ENCODE measurements at places on chromosomes 6 and 20. TPM values are rescaled to one million over a fixed set of nuclear protein-coding genes. Genes with fewer than 3 reads are reported as not detected.
A peak's percentile ranks its signal among the peaks of the same experiment; 100 is the strongest.

DNA sequence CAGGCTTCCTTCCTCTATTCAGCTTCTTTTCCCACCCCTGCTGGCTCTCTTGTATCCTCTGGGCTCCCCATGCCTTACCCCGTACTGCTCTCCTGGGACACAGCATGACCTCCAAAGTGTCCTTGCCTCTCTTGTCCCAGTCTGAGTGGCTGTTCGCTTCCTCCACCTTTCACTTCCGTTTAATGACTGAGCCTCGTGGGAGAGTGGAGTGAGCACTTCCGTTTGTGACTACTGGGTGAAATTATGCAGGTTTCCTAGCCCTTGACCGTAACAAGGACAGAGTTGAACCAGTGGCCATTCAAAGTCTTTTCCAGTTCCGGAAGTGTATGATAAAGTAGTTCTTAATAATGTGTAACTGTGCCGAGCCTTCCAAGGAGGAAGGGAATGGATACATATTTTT, 109.2 kb downstream of the ARID1B start:
- no peak for DNase-seq
- peaks cover 28% of the 10 kb centered on the region for H3K4me1 ChIP-seq
- no peak overlapping the region for H3K4me3 ChIP-seq
- H3K36me3 ChIP-seq, result no peaks in the 10 kb centered on the region
- H3K27ac ChIP-seq, result no peak overlapping the region

GRCh38 chr6:24966381-24966780, 30.6 kb upstream of the RIPOR2 start:
- H3K36me3 ChIP-seq, result no peaks in the 10 kb centered on the region
- H3K4me1 ChIP-seq, result peaks cover 66% of the 10 kb centered on the region
- no peak overlapping the region for H3K27ac ChIP-seq
- no peak for DNase-seq

DNA sequence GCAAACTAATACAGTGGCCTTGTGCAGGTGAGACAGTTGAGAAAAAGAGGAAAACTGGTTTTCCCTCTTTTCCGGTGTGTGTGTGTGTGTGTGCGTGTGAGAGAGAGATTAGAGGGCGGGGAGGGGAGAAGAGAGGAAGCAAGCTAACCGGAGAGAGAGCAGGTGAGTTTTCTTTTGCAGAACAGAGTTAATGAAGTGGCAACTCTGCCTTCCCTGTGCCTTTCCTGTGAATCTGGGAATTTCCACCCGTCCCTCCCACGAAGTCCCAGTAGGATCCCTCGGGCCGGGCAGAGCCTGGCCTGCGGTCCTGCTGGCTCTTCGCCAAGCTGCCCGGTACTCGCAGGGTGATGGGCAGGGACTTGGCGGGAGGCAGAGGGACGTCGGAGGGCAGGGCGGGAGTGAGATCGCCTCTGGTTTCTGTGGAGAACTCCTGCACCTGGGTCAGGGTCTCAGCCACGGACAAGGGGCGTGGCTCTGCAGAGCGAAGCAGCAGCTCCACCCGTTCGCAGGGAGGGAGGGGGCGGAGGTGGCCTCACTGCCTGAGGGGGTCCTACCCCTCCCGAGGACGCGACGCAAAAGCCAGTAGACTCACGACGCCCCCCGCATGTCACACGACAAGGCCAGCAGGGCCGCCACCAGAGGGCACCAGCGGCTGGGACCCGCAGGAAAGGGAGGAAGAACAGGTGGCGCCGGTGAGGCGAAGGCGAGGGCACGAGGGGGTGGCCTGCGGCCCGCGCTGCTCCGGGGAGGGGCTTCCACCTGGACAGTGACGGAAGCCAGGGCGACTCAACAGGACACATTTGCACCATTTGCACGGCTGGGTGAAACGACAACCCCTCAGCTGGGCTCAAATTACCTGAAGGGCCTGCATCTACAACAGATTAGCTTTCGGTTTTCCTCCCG, 51.2 kb upstream of the RNF182 start:
- peaks cover 7% of the 10 kb centered on the region for H3K4me1 ChIP-seq
- no peaks in the 10 kb centered on the region for H3K27me3 ChIP-seq
- DNase-seq, result peak; percentile 55
- H3K27ac ChIP-seq, result no peak overlapping the region

- peaks cover 3% of the 10 kb centered on the region for H3K27me3 ChIP-seq
- H3K4me3 ChIP-seq, result no peak overlapping the region
- no peak overlapping the region for H3K27ac ChIP-seq
- no peaks in the 10 kb centered on the region for H3K36me3 ChIP-seq
- no peak for DNase-seq
- peaks cover 13% of the 10 kb centered on the region for H3K4me1 ChIP-seq
Measured at GRCh38 chr20:18585134-18585533, 2.7 kb upstream of the DTD1 start.

DNA sequence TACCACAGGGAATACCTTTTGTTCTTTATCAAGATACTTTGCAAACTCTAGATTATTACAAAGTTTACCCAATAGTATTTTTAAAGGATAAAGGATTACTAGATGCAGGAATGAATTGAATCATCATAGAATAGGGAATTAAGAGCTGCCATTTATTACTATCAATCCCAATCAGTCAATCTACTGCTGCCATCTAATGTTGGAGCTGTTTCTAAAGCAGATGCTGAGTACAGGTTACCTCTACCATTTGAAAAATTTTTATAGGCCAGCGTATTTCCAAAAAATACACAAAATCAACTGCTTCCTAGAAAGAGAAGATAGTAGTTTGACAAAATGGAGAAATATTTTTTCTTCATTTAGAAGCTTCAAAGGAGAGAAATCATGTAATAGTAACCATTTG, 520.4 kb downstream of the ADGRB3 start:
- H3K27me3 ChIP-seq, result no peaks in the 10 kb centered on the region
- no peak for DNase-seq
- no peak overlapping the region for H3K27ac ChIP-seq

DNA sequence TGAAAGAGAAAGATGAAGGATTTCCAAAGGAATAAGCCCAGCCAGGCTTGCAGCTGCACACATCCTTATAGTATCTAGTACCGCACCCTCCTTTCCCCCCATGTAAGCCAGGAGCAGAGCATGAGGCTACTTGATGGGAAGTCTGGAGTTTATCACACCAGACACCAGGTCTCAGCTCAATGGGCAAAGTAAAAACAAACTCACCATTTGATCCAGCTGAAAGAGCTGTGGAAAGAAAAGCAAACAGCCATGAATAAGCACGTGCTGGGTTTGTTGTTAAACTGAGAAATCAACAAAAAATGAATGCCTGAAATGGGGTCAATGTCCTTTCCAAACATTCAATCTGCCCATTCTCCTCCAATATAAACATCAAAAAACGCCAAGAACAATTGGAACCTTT, 50.6 kb upstream of the MAP7 start:
- no peak overlapping the region for H3K27ac ChIP-seq
- no peaks in the 10 kb centered on the region for H3K4me1 ChIP-seq
- no peak for DNase-seq

DNA sequence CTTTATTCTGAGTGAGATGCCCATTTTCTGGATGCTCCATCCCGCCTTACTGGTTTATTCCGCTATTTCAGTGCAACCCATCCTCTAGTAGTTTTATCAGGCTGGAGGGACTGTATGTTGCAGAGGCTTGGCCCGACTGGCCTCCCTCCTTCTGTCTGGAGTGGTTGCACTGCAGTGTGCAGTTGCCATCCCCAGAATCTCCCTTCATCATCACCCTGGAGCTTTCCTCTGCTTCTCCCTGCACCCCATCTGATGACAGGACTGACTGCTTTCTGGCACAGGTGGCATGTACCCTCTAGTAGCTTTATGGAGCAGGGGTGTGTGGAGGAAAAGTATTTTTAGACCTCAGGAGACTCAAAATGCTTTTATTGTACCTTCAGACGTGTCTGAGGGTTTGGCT, 21.1 kb downstream of the WRNIP1 start:
- H3K4me3 ChIP-seq, result no peak overlapping the region
- H3K27me3 ChIP-seq, result no peaks in the 10 kb centered on the region
- peaks cover under 1% of the 10 kb centered on the region for H3K4me1 ChIP-seq
- H3K27ac ChIP-seq, result no peak overlapping the region
- DNase-seq, result no peak

- no peaks in the 10 kb centered on the region for H3K27me3 ChIP-seq
- no peak overlapping the region for H3K4me3 ChIP-seq
- no peak for DNase-seq
- no peak overlapping the region for H3K27ac ChIP-seq
- H3K4me1 ChIP-seq, result peaks cover 18% of the 10 kb centered on the region
Measured at GRCh38 chr6:30670760-30671527, 1.9 kb downstream of the DHX16 start.

GRCh38 chr20:59322585-59323454, 22.4 kb downstream of the EDN3 start:
- no peaks in the 10 kb centered on the region for H3K4me1 ChIP-seq
- no peaks in the 10 kb centered on the region for H3K27me3 ChIP-seq
- no peaks in the 10 kb centered on the region for H3K36me3 ChIP-seq
- no peak overlapping the region for H3K27ac ChIP-seq

GRCh38 chr20:1800777-1801176, 94.4 kb upstream of the SIRPA start:
- no peaks in the 10 kb centered on the region for H3K36me3 ChIP-seq
- peaks cover 25% of the 10 kb centered on the region for H3K27me3 ChIP-seq
- no peak overlapping the region for H3K4me3 ChIP-seq
- DNase-seq, result no peak
- peaks cover 14% of the 10 kb centered on the region for H3K4me1 ChIP-seq

- no peak overlapping the region for H3K27ac ChIP-seq
- no peak overlapping the region for H3K4me3 ChIP-seq
- no peaks in the 10 kb centered on the region for H3K36me3 ChIP-seq
Measured at GRCh38 chr6:38483526-38483925, 156.2 kb downstream of the BTBD9 start.

DNA sequence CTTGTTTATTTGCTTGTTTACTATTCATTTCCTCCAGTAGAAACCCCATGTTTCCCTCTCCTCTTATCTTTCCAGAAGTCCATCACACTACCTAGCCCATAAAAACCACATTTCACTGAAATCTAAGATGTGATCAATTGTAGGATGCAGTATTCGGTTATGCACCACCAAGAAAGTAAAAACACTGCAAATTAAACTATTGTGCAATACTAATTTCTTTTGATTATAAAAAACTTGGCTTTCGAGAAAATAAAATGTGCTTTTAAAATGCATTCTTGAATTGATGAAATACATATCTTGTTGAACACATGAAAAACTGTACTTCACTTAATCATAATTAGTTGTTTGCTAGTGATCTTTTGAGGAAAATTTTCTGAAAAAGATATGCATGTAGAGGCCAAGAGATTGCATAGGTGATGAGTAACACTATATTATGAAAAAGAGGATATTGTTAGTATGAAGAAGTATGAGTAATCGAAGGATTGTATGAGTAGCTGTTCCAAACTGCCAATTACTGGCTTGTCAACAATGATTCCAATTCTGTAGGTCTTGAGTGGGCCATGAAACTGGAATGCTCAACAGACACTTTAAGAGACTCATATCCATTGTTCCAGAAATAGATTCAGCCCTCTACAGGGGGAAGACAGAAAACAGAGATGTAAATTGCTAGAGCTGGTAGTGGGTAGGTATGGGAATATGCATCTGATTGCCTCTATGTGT, 79.7 kb downstream of the RNF217 start:
- no peak overlapping the region for H3K4me3 ChIP-seq
- no peak for DNase-seq
- H3K27ac ChIP-seq, result no peak overlapping the region
- H3K4me1 ChIP-seq, result no peaks in the 10 kb centered on the region
- H3K27me3 ChIP-seq, result no peaks in the 10 kb centered on the region

DNA sequence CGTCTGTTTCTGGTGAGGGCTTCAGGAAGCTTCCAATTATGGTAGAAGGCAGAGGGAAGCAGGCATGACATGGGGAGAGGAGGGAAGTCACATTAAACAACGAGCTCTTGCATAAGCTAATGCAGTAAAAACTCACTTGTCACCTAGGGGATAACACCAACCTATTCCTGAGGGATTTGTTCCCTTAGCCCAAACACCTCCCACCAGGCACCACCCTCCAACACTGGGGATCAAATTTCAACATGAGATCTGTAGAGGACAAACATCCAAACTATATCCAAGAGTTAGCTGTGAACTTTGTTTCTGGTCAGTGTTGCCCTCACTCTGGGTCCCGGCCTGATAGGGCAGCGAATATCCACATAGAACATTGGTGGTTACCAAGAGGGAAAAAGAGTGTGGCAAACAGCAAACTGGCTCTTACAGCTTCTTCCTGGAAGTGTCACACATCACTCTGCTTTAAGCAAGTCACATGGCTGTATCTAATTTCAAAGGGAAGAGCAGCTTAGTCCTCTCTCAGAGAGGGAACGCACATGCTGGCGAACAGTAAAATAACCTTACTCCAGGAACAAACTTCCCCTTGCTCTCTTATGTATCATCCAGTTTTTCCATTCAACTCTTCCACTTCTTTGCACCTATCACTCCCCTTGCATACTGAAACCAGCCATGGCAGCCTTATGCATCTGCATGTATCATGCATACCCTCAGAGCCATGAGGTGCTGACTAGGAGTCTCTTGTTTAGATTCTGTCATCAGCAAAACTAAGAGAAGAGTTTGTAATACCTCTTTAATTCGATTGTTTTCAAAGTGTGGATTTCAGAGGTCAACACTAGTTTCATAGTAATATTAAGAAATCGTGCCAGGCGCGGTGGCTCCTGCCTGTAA, 4.8 kb upstream of the MOCS1 start:
- no peaks in the 10 kb centered on the region for H3K36me3 ChIP-seq
- no peak overlapping the region for H3K4me3 ChIP-seq
- H3K27me3 ChIP-seq, result no peaks in the 10 kb centered on the region
- peaks cover 10% of the 10 kb centered on the region for H3K4me1 ChIP-seq
- no peak overlapping the region for H3K27ac ChIP-seq

The DEF6 gene
- 73.0 TPM for total RNA-seq

The STMND1 gene
- not detected for total RNA-seq

The HLA-DQB1 gene
- total RNA-seq, result 16.0 TPM
